Esophagus squamous epithelium (tissue), 5 donors: ENCODE measurements at places on chromosomes 11 and 22. TPM values are rescaled to one million over a fixed set of nuclear protein-coding genes. Genes with fewer than 3 reads are reported as not detected.

Gene BUD13
- 10.4 TPM for total RNA-seq

DNA sequence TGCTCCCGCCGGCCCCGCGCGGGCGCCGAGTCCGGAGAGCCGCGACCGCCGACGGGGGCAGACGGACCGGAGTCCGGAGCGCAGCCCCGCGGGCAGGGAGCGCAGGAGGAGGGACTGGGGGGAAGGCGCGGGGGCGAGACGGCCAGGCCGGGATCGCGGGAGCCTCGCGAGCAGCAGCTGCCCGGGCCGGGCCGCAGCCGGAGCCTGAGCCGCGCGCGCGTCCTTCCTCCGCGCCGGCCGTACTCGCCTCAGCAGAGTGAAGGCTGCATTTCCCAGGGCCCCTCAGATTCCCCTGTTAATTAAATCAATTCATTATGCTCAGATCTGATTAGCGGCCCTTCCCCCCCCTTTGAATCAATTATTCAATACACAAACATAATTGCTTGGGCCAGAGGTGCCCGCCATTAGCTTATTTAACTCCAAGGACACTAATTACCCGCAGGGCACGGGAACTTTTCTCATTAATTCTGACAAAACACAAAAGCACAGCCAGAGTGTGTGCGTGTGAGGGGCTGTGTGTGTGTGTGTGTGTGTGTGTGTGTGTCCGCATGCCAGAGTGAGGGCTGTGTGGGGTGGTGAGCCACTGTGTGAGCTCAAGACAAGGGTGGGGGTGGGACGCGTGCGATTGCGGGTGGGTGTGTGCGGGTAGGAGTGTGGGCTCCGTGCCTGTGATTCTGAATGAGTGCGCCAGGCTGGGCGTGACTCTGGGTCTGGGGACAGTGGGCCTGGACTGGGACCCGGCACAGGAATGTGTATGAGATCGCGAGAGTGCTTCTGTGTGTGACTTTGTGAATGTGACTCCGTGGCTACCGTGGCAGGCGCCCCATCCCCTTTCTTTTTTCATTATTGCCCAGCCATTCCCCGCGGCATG lies 5.1 kb upstream of the LMO1 start:
- H3K36me3 ChIP-seq = no peaks in the 10 kb centered on the region
- no peaks in the 10 kb centered on the region for H3K27me3 ChIP-seq
- no peak for DNase-seq

Gene RELT
- total RNA-seq = 6.1 TPM

GRCh38 chr11:43384393-43384792 lies 25.7 kb downstream of the TTC17 start:
- DNase-seq = no peak
- no peaks in the 10 kb centered on the region for H3K4me1 ChIP-seq

- no peaks in the 10 kb centered on the region for H3K36me3 ChIP-seq
- H3K27me3 ChIP-seq = no peaks in the 10 kb centered on the region
- no peak overlapping the region for H3K27ac ChIP-seq
- no peak for DNase-seq
- no peak overlapping the region for H3K4me3 ChIP-seq
Measured at GRCh38 chr11:115067471-115067870, 389.1 kb downstream of the NXPE2 start.

Gene MPZL3
- total RNA-seq = 23.0 TPM

DNA sequence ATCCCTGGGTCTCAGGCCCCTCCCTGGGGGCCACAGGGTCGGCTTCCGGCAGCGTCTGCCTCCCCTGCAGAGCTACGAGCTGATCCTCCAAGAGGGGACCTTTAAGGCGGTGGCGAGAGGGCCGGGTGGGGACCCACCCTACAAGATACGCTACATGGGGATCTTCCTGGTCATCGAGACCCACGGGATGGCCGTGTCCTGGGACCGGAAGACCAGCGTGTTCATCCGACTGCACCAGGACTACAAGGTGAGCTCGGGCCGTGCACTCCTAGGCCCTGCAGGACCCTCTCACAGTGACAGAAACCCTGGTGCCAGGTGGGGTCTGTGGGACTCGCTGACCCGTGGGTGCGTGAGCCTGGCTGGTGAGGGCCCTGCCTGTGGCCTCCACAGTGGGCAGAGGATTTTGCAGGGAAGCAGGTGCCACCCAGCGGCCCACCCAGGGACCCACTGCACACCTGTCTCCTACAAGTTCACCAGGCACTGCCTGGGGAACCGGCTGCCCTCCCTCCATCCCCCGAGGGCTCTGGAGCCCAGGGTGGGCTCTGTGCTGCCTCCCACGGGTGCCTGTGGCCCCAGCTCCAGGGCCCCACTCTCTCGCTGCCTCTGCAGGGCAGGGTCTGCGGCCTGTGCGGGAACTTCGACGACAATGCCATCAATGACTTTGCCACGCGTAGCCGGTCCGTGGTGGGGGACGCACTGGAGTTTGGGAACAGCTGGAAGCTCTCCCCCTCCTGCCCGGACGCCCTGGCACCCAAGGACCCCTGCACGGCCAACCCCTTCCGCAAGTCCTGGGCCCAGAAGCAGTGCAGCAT lies 13.7 kb downstream of the MUC5B start:
- no peaks in the 10 kb centered on the region for H3K27me3 ChIP-seq
- H3K27ac ChIP-seq = no peak overlapping the region
- no peaks in the 10 kb centered on the region for H3K36me3 ChIP-seq
- no peak overlapping the region for H3K4me3 ChIP-seq
- no peak for DNase-seq

Gene MPEG1
- total RNA-seq = 1.2 TPM

Gene CTSD
- 649 TPM for total RNA-seq

Gene HTR3A
- total RNA-seq = not detected

DNA sequence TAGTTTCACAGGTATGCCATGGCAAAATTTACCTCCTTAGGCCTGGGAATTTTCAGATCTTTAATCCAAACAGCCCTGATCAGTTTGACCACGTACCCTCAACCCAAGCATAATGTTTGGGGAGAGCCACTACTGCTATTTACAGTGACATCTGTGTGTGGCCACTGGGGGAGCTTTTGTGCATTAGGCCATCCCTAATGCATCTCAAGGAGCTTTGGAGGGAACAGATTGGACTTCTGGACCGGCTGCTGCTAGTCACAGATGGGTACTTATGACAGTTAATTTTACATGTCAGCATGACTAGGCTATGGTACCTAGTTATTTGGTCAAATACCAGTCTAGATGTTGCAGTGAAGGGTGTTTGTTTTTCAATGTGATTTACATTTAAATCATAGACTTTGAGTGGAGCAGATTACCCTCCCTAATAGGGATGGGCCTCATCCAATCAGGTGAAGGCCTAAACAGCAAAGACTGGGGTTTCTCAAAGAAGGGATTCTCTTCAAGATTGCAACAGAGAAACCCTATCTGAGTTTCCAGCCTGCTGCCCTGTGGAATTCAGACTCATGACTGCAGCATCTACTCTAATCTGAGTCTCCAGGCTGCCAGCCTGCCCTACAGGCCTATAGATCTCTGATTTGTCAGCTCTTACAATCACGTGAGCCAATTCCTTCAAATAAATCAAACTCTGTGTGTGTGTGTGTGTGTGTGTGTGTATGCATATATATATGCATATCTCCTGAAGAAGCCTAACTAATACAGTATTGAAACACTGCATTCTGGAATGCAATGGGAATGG lies 38.0 kb upstream of the GALNT18 start:
- no peaks in the 10 kb centered on the region for H3K4me1 ChIP-seq

DNA sequence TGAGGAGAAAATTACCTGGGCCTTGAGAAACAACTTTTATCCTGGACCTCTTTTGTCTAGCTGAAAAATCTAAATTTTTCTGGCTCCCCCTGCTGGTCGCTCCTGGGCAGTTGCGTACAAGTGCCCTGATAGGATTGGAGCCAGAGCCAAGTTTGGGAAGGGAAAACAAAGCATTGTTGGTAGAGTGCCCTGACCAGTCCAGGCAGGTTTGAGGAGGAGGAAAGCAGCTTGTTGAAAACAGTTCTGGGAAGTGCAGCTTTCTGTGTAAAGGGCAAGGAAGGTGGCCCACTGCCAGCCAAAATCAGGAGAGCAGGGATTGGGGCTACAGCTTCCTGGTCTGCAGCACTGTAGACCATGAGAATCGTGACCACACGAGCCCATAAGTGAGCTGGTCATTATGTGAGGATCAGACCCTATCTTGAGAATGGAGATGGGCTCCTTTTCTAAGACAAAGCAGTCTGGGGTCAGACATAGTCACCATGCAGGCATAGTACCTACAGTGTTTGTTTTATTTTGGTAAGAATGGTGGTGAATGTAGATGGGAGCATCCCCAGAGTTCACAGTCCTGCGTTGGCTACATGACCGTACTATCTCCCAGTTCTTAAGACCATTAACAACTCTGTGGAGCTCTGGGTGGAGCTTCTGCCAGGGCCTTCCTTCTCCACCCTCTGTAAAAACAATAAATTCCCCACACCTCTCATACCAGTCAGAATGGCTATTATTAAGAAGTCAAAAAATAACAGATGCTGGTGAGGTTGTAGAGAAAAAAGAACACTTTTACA lies 21.3 kb upstream of the PIK3IP1 start:
- H3K4me1 ChIP-seq = peaks cover 15% of the 10 kb centered on the region
- no peak for DNase-seq
- no peak overlapping the region for H3K4me3 ChIP-seq
- H3K36me3 ChIP-seq = no peaks in the 10 kb centered on the region

- no peak overlapping the region for H3K27ac ChIP-seq
- no peaks in the 10 kb centered on the region for H3K4me1 ChIP-seq
- no peak overlapping the region for H3K4me3 ChIP-seq
Measured at GRCh38 chr22:32318361-32318760, 39.3 kb upstream of the RFPL3 start.

GRCh38 chr11:76189682-76190081 lies 16.6 kb downstream of the WNT11 start:
- H3K36me3 ChIP-seq = no peaks in the 10 kb centered on the region
- H3K27ac ChIP-seq = no peak overlapping the region

GRCh38 chr11:34707462-34707840 lies 86.6 kb downstream of the EHF start:
- no peaks in the 10 kb centered on the region for H3K27me3 ChIP-seq
- peaks cover 16% of the 10 kb centered on the region for H3K4me1 ChIP-seq
- H3K4me3 ChIP-seq = no peak overlapping the region
- H3K36me3 ChIP-seq = no peaks in the 10 kb centered on the region
- DNase-seq = no peak

DNA sequence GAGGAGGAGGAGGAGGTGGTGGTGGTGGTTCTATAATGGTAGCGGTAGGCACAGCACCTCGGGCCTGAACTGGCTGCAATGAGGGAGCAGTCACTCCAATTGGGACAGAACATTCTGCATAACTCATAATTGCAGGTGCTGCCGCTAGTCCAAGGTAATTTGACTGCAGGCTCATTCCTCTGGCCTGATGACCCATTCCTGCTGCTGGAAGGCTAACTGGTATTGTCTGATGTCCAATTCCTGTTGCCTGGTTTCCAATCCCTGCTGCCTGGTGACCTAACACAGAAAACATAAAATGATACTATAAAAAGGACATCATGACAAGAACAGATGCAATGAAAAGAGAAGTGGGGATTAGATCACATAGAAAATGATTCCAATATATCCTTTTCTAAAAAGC lies 7.9 kb upstream of the AGBL2 start:
- H3K4me1 ChIP-seq = no peaks in the 10 kb centered on the region
- peaks cover 27% of the 10 kb centered on the region for H3K36me3 ChIP-seq
- H3K27me3 ChIP-seq = no peaks in the 10 kb centered on the region
- no peak overlapping the region for H3K27ac ChIP-seq
- no peak for DNase-seq
- no peak overlapping the region for H3K4me3 ChIP-seq

Gene MYEOV
- total RNA-seq = 19.1 TPM

Gene ART1
- not detected for total RNA-seq

DNA sequence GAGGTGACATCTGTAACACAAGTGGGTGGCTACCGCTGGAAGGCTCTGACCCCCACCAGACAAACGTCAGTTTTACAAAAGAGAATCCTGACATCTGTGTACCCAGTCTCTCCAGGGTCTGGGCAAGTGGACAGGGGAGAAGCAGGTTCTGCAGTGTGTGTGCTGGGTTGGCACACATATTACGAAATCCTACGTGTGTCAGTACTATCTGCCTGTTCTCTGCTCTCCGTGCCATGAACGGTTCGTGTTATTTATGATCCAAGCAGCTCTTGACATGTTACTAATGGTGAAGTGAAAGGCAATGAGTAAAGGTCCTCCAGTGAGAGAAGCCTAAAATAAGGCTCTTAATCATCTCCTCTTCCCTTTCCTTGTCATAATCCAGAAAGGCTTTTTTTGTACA lies 201.5 kb upstream of the MTMR2 start:
- no peaks in the 10 kb centered on the region for H3K36me3 ChIP-seq
- H3K4me1 ChIP-seq = peaks cover 3% of the 10 kb centered on the region
- no peak overlapping the region for H3K27ac ChIP-seq
- no peak overlapping the region for H3K4me3 ChIP-seq
- no peaks in the 10 kb centered on the region for H3K27me3 ChIP-seq

- H3K4me1 ChIP-seq = no peaks in the 10 kb centered on the region
- DNase-seq = no peak
- no peaks in the 10 kb centered on the region for H3K27me3 ChIP-seq
- no peak overlapping the region for H3K27ac ChIP-seq
Measured at GRCh38 chr22:19619144-19620009, 94.9 kb upstream of the SEPTIN5 start.

GRCh38 chr11:70603756-70604211 lies 205.5 kb downstream of the CTTN start:
- H3K27me3 ChIP-seq = no peaks in the 10 kb centered on the region
- DNase-seq = no peak
- H3K27ac ChIP-seq = no peak overlapping the region
- H3K4me3 ChIP-seq = no peak overlapping the region
- no peaks in the 10 kb centered on the region for H3K36me3 ChIP-seq

- H3K4me1 ChIP-seq = no peaks in the 10 kb centered on the region
- no peaks in the 10 kb centered on the region for H3K27me3 ChIP-seq
- no peaks in the 10 kb centered on the region for H3K36me3 ChIP-seq
- H3K4me3 ChIP-seq = no peak overlapping the region
- no peak for DNase-seq
- no peak overlapping the region for H3K27ac ChIP-seq
Measured at GRCh38 chr11:79182794-79183193, 258.0 kb downstream of the TENM4 start.

GRCh38 chr11:34936945-34937629 lies 20.7 kb downstream of the PDHX start:
- H3K4me3 ChIP-seq = no peak overlapping the region
- DNase-seq = no peak
- H3K27ac ChIP-seq = no peak overlapping the region
- H3K4me1 ChIP-seq = no peaks in the 10 kb centered on the region

DNA sequence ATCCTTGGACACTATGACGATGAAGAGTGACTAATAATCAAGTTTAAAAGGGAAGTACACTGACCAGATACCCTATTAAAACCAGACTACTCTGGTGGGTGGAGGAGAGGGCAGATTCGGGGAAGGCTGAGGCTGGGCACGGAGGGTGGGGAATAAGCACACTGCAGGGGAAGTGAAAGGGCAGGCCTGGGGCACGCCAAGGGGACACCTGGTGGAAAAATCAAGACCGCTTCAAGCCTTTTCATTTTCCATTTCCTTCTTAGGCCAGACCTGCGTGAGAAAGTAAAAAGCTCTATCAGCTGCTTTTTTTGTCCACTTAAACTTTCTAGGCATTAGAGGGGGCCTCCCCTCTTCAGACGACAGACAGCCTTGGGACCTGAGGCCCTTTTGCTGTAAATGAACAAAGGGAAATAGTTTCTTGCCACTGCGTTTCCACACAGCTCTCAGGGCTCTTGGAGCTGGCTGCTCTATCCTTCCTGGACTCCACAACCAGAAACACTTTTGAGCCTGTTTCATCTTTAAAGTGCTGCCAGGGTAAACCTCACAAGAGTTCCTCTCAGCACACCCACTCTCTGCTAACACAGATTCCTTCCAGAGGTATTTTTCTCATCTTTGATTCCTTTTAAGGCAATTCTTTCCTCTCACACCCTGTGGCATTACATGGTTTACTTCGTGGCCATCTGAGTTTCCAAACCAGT lies 25.0 kb upstream of the SERPIND1 start:
- DNase-seq = no peak
- H3K4me1 ChIP-seq = peaks cover 11% of the 10 kb centered on the region
- peaks cover 26% of the 10 kb centered on the region for H3K36me3 ChIP-seq
- no peak overlapping the region for H3K27ac ChIP-seq
- no peak overlapping the region for H3K4me3 ChIP-seq
- no peaks in the 10 kb centered on the region for H3K27me3 ChIP-seq
